Activated naive CD8-positive, alpha-beta T cell treated with anti-CD3 and anti-CD28 coated beads, Interleukin-2, amount 50 U/mL, for 24 hours (primary cell): ENCODE measurements at places on chromosomes 2 and 18.

- no peak for DNase-seq
These were observed 139.7 kb downstream of the BCL11A start for GRCh38 chr2:60413814-60414168.

DNA sequence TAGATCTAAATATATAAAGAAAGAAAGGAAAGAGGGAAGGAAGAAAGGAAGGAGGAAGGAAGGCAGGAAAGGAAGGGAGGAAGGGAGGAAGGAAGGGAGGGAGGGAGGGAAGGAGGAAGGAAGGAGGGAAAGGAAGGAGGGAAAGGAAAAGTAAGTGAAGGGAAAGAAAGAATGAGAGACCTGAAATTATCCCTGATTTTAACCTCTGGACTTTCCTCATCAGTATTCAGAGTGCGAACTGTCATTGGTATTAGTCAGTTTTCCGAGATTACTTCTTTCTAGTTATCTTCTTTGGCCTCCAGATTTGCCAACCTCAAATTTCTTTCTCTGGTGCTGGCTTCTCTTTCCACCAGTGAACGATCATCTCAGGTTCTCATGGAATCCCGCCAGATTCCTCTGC lies 215.5 kb upstream of the FN1 start:
- no peak for DNase-seq

- DNase-seq = no peak
These were observed 106.2 kb upstream of the BZW1 start for GRCh38 chr2:200705305-200706041.

- no peak for DNase-seq
These were observed 35.0 kb upstream of the DOK6 start for GRCh38 chr18:69365658-69366057.

DNA sequence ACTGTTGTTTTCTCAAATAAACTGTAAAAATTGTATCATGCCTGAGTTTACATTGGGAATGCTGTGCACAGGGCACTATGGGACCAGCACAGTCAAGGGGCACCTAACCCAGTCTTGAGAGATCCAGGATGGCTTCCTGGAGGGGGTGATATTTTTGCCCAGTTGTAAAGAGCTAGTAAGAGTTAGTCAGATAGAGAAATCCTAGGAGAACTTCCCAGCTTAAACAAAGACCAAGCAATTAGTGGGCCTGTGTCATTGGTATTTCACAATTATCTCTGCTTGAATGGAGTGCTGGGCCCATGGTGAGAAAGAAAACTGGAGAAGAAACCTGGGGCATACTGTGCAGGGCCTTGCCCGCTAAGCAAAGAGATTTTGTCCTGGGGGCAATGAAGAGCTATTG lies 12.2 kb downstream of the XDH start:
- no peak for DNase-seq

DNA sequence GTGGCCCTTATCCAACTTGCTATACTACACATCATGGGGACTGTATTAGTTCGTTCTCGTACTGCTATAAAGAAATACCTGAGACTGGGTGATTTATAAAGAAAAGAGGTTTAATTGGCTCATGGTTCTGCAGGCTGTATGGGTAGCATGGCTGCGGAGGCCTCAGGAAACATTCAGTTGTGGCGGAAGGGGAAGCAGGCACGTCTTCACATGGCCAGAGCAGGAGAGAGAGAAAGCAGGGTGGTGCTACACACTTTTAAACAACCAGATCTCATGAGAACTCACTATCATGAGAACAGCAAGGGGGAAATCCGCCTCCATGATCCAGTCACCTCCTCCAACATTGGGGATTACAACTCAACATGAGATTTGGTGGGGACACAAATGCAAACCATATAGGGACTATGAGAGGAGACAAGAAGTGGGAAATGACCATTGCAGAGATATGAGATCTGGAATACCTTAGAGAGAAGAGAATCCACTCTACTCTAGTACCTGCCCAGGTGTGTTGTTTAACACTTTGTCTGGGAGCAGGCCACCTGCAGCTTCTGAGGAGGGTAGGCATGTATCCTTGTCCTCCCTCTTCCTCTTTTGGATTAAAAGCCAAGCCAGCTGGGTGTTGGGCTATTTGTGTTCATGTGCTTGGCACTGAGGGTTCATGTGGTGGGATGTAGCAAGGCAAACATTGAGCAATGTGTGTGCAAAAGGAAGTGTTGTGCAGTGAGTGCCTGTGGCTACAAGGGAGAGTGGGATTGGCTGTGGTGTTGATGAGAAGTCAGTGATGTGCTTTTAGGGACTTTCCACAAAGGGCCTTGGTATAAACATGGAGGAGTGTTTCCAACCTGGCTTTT lies 22.8 kb downstream of the TTLL4 start:
- DNase-seq = peak; percentile 14

- DNase-seq = no peak
These were observed 75.4 kb upstream of the MAP2 start for GRCh38 chr2:209348433-209348832.

DNA sequence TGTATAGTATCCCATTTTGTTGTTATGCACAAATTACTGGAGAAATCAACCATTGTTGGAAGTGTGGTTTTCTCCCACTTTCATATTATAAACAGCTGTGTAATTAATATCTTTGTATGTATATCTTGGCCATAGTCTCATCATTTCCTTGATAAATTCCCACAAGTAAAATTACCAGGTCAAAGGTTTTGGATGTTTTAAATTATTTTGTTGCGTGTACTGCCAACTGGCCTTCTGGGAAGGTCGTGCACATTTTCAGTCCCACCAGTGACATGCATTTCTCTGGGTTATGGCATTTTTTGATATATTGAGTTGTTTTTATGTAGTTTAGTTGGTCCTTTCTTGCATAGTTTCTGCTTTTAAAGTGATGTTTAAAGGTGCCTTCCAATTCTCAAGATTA lies 41.5 kb downstream of the TSHZ1 start:
- no peak for DNase-seq

DNA sequence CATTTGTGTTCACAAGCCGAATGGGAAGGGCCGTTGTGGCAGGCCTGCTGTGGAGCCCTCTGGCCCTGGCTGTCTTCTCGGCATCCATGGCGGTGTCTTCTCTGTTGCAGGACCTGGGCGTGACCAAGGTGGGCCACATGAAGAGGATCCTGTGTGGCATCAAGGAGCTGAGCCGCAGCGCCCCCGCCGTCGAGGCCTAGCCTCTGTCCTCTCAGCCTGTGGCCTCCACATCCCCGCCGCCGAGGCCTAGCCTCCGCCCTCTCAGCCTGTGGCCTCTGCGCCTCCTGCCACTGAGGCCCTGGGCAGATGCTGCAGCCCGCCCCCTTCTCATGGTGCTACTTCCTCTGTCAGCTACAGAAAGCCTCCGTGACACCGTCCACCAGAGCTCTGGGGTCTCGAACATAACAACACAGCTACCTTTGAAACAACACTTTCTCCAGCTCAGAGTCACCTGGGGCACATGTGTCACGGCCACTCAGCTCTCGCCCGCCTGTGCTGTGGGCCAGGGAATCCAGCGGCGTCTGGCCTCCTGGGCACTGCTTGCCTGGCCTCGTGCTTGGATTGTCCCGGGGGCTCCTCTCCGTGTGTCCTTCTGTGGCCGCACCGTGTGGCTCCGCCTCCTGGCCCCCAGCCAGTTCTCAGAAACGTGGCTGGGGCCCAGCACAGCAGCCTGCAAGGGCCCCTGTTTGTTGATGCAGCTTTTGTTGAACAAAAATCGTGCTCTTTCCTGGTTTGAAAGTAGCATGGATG lies 97.1 kb downstream of the USP40 start:
- no peak for DNase-seq

DNA sequence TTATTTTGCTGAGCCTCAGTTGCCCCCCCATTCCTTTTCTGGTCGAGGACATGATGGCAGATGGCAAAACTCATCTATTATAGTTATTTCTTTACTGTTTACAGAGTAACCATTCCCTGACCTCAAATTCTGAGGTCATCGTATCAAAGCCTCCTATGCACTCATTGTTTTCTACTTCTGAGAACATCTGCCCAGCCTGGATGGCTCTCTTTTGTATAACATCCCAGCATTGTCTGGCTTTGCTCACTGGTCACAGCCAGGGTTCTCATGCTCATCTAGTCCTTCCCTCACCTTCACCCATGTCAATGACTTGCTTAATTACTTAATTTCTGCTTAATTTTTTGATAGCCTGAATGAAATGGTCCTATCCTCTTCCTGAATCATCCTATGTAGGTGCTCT lies 472.1 kb downstream of the PARD3B start:
- DNase-seq = no peak

DNA sequence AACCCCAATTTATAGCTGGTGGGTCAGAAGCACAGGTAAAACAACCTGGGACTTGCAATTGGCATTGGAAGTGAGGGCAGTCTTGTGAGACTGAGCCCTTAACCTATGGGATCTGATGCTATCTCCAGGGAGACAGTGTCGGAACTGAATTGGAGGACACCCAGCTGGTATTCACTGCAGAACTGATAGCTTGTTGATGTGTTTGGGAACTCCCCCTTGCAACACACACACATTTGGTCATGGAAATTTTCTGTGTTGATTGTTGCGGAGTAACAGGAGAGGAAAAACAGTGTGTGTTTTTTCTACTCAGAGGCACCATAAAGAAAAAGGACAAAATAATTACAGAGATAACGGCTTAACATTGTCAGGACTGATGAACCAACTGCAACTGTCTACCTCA lies 16.1 kb downstream of the TPGS2 start:
- DNase-seq = no peak

DNA sequence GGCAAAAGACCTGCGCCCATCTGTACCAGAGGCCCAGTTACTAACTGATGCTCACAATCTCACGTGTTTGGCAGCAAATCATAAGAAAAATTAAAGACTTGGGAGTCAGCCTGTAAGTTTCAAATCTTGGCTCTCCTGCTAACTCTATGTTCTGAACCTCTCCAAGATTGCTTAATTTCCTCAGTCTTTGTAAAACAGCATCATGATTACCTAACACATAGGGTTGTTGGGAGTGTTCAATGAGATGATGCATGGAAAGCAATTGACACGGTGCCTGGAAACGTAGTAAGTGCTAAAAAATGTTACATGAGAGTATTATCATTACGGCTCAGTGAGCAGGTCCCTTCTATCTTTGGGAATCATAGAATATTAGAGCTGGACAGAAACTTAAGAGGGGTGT lies 497.6 kb upstream of the TCF4 start:
- DNase-seq = no peak

DNA sequence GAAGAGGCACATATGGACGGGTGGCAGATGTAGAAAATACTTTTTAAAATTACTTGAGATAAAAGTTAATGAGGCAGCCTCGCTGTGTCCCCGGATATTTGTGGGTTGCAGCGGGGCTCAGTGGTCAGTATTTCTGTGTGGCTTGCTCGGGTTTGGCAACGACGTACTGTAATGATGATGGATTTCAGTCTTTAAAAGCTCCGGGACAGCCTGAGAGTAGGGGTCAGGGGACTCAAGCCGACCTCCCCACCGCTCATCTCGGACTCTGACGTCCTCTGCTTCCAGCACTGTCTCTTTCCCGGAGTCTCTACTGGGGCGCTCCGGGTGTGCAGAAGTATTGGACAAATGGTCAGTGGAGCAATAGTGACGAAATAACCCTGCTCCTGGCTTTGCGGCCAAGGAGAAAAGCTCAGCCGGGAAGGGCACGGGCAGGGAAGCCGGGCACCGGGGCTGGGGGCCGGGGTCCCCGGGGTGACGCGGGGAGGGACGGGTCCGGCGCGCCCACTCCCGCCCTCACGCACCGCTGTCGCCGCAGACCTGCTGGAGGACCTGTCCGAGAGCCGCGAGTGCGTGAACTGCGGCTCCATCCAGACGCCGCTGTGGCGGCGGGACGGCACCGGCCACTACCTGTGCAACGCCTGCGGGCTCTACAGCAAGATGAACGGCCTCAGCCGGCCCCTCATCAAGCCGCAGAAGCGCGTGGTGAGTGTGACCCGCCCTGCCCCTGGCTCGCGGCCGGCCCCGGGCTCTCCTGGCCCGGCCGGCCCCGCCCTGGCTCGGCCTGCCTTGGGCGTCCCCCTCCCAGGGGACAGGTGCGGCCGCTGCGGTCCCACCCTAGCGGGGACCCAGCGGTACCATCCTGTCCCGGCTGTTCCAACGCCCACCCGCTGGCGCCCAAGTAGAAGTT lies 7.3 kb downstream of the GATA6 start:
- DNase-seq = no peak

DNA sequence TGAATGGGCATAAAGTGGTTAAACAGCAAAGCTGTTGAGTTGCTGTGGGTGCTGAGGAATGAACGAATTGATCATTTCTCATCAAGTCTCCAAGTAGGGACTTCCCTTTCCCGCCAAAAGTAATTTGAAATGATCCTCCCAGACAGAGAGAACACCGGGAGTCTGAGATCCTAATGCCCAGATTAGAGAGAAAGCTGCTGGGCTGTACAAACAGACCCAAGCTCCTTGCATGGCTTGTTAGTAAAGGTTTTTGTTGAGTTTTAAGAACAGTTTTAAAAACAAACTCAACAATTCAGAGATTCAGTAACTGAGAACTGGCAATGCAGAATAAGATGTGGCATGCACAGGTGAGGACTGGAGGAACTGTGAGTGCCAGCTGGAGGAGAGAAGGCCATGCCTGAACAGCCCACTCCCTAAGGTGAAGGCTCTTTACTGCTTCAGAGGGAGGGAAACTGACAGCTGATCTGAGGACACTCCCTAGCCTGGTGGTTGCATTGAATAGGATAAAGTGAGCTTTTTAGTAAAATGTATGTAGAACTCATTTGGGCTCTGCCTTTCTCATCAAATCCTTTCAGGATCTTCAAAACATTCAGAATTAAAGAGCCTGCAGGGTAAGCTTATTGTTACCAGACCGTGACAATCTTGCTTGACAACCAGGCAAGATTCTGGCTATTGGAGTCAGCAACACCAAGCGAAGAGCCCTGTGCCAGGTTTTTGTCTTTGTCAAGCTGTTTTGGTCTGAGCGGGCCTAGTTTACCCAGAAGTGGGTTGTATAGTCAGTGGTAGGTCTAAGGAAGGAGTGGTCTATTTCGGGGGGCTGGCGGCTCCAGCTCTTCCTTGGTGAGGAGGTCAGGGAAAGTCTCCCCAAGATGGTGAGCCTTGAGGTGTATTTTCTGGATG lies 63.2 kb upstream of the IGFBP5 start:
- DNase-seq = no peak

GRCh38 chr2:234329202-234329960 lies 167.5 kb downstream of the ARL4C start:
- no peak for DNase-seq

- no peak for DNase-seq
These were observed at the start of gene CDH19 for GRCh38 chr18:66603941-66604627. Gene CDH19, minus strand, starts transcription at chr18:66604090. Its CDS starts 31,886 bp downstream, at chr18:66572204.

DNA sequence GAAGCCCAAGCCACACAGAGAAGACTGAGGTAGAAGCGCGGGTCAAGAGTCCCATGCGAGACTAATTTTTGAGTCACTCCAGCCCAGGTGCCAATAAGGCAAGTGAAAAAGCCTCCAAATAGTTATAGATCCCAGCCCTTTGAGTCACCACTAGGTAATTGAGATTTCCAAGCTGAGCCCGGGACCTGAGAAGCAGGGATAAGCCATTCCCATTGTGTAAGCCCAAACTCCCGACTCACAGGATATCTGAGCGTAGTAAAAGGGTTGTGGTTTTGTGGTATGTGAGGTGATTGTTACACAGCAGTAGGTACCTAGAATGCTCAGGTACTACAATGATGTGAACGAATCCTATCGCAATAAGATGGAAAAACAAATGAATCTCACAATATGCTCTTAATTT lies 560.7 kb downstream of the DSC3 start:
- DNase-seq = no peak
